Adrenal gland (tissue), 19 donors: ENCODE measurements at places on chromosomes 4 and X. TPM values are rescaled to one million over a fixed set of nuclear protein-coding genes. Genes with fewer than 3 reads are reported as not detected.

EFNB1 gene
- 50.9 TPM for total RNA-seq

CXCL6 gene
- total RNA-seq, result not detected

HEPH gene
- total RNA-seq, result 91.7 TPM

TEX13C gene
- not detected for total RNA-seq

FGD1 gene
- 10.4 TPM for total RNA-seq

DNA sequence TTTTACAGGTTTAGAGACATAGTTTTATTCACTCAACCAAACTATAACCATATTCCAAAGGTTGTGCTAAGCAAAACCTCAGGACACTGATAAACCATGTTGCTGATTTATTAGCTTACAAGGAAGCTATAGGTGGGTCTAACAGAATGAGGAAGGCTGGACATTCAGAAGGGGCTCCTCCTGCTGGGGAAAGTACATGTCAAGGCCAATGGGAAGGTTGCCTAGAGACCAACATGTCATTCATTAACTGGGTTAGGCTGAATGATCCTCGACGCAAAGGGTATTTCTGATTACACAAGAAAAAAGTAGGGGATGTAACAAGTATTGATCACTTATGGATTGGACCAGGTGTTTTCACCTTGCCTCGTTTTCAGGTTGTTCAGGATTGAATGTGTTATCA is 30.3 kb downstream of the SLC10A6 start:
- no peak for DNase-seq

UGT2B10 gene
- not detected for total RNA-seq
